ENCODE measurements at places on chromosomes 6 and 20. TPM values are rescaled to one million over a fixed set of nuclear protein-coding genes. Genes with fewer than 3 reads are reported as not detected.

Gene CD83
- 0.16 TPM for total RNA-seq

Gene CDH22
- total RNA-seq: not detected

Gene CUTA
- 134 TPM for total RNA-seq

Gene DDR1
- total RNA-seq: 36.5 TPM

Gene EYS
- total RNA-seq: not detected

Gene OCSTAMP
- total RNA-seq: not detected

Gene TRAM2
- total RNA-seq: 160 TPM

Gene OR2B6
- not detected for total RNA-seq

Gene IMPG1
- not detected for total RNA-seq

Gene RSPO3
- total RNA-seq: not detected

Gene GHRH
- total RNA-seq: not detected

Gene CARMIL1
- 48.2 TPM for total RNA-seq

Gene CST2
- total RNA-seq: 0.16 TPM

Gene SLC52A3
- not detected for total RNA-seq

Gene FRK
- 2.9 TPM for total RNA-seq

Gene RIPOR2
- 9.2 TPM for total RNA-seq

Gene FHL5
- total RNA-seq: 0.18 TPM

Gene CD93
- 7.8 TPM for total RNA-seq

Gene PTCHD4
- total RNA-seq: 0.36 TPM

Gene SAPCD1
- total RNA-seq: not detected

Gene VSX1
- total RNA-seq: not detected

Gene GPR63
- not detected for total RNA-seq

Gene NKX2-2
- total RNA-seq: not detected

All from cardiac atrium fibroblast (primary cell).